ENCODE measurements at places on chromosomes 13 and 19.

GRCh38 chr13:77480066-77480465, 55.4 kb upstream of the SCEL start:
- no peak for DNase-seq

GRCh38 chr19:5285955-5286354, 54.7 kb downstream of the PTPRS start:
- no peak for DNase-seq

GRCh38 chr13:36273431-36273830, 24.2 kb downstream of the CCDC169 start:
- no peak for DNase-seq

DNA sequence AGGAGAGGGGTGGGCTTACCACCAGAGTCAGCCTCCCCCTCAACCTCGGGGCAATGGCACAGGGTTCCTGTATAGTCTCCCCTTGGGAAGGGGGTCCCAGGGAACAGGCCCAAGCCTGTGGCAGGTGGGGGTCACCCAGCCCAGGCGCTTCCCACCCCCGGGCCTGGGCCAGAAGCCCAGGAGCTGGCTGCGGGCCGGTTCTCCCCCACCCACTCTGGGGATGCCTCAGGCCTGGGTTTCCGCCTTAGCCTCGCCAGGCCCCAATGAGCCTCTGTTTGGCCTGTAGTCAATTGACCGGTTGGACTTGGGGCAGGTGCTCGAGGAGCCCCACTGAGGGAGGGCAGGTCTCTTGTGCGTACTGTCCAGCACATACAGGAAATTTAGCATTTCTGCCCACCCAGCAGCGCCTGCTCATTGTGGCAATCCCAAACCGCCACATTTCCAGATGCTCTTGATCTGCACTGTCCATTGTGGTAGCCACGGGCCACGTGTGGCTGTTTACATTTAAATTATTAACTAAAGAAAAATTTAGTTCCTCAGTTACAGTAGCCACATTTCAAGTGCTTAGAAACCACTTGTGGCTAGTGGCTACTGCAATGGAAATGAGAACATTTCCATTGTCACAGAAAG, 9.9 kb downstream of the LYL1 start:
- no peak for DNase-seq

DNA sequence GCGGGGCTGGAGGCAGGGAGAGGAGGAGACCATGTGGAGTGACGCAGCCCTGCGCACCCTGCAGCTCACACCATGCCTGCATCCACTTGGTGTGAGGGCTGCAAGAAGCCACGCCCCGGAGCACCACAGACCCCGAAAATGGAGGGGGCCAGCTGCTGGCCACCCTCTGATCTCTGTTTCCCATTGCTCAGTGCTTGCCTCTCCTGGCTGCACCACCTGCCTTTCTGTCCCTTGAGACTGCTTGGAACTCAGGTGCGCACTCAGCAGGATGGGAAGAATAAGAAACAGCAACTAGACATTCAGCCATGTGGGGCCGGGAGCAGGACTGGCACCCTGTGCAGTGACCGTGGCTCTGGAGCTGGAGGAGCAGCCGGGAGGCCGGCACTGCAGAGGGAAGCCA, 64.0 kb downstream of the ANKRD10 start:
- no peak for DNase-seq

- DNase-seq, result no peak
These were observed 149.7 kb upstream of the SPACA7 start for GRCh38 chr13:112226320-112227002.
